CD4-positive, alpha-beta T cell treated with Interleukin-21 for 1 hour (primary cell): ENCODE measurements at places on chromosomes 7 and 10.

GRCh38 chr10:24894728-24895127 lies 57.7 kb downstream of the PRTFDC1 start:
- DNase-seq = peak; percentile 24

GRCh38 chr7:128937647-128938543 lies at the start of gene IRF5:
Gene IRF5 (plus strand): TSS chr7:128937927. CDS start chr7:128942082, 4,155 bp downstream.
- DNase-seq = no peak

DNA sequence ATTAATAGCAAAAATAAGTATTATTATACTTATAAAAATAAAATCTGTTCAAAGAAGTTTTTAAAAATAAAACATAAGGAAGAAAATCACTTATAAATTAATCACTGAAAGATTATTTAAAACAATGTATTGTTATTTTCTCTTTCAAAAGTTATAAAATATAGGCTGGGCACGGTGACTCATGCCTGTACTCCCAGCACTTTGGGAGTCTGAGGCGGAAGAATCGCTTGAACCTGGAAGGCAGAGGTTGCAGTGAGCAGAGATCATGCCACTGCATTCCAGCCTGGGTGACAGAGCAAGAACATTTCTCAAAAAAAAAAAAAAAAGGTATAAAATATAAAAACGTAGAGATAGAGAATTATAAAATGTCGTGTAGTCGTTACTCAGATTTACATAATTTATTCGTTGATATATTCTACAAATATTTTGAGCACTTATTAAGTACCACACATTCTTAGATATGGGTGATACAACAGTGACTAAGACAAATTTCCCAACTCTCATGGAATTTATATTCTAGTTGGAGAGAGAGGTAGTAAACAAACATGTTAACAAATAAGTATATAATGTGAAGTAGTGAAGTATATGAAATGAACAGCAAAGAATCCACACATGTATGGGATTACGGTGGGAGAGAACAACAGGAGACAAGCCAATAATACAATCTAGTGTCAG lies 1030.0 kb downstream of the SORCS1 start:
- no peak for DNase-seq

DNA sequence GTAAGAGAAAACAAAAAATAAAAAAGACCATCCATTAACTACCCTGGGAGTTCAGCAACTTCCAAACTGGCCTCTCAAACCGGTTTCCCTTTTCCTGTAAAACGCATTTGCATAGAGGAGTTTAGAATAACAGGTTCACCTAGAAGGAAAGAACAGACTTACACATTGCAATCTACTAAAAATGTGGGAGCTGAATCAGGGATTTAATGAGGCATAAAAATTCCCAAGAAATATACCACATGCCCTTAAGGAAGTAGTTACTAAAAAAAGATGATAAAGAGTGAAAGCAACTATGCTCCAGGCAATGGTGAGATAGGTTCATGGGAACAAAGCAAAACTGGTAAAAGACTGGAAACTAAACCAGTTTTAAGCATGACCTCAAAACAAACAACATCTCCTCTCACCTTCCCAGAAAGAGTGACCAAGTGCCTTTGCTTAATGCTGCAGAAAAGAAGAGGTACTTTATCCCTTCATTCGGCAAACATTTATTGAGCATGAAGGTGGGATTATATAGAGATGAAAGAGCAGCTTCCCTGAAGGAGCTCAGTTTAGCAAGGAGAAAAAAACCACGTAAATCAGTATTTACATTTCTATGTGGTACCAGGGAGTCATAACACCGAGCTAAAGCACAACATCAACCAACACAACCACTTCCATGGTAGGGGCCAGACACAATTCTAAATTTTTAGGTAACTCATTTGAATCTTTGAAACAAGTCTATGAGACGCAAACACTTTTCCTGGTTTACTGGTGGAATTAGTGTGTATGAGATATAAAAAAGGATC lies 152.8 kb downstream of the SGMS1 start:
- no peak for DNase-seq

DNA sequence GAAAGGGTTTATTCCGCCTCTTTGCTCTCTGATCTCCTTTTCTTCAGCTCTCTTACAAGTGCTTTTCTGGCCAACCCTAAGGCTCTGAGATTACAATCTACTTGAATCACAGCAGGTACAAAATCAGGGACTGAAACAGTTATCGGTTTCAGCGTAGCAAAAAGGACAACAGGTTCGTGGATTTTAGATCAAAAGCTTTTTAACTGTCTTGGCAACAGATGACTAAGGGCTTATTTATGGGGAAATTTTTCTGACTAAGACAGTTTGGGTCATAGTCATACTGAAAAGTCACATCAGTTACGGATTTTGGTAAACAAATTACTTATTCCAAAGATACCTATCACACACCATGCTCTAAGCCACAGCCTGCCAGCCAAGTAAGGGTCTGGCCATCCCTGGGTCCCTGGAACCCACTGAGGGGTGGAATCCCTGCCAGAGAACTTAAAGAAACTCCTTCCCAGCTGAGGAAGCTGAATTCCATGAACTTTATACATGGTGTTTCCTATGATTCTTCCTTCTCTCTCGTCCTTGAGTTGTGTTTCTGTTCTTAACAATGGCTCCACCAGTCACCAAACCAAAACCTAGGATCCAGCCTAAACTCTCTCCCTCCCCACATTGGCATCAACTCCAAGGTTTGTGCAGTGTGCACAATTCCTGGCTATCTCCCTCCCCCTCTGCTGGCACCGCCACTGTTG lies 169.3 kb downstream of the FAM107B start:
- DNase-seq = peak; percentile 74

DNA sequence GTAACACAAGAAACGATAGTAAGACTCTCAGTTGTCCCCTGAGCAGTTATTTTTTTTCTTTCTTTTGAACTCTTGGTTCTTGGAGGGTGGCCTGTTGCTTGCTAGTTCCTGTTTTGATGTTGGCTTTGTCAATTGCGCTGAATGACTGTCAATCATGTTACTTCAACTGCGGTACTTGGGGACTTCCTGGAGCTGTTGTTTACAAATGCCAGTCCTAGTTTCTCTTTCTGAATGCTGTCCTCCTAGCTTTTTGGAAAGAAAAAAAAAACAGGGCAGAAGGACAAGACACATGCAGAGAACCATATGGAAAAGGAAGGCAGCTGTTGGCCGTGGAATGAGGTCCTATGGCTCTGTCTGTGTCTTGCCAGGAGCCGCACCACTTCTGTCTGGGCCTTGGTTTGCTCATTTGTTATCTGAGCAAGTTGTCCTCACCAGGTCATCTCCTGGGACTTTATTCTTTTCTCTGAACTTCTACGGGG lies 7.0 kb upstream of the PDCD4 start:
- DNase-seq = peak; percentile 89

GRCh38 chr7:45131891-45132290 lies 20.4 kb upstream of the TBRG4 start:
- DNase-seq = no peak

DNA sequence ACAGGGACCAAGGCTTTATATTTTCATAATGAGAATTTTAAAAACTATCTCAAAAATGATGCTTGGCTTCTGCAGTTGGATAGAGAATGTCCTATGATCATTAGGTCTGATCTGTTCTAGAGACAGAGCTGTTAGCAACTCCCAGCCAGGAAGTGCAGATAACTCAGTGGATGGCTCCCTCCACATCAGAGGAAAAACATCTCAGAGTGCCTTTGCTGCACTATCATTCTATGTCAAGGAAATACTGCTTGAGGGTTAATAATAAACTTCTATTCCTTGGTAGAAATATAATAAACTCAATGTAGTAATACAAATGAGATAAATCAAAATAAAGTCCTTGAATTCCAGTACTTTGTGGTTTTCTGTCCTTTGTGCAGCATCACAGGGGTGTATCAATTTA lies 78.0 kb upstream of the BET1 start:
- DNase-seq = no peak

GRCh38 chr7:87850836-87851593 lies 25.1 kb downstream of the SLC25A40 start:
- no peak for DNase-seq

DNA sequence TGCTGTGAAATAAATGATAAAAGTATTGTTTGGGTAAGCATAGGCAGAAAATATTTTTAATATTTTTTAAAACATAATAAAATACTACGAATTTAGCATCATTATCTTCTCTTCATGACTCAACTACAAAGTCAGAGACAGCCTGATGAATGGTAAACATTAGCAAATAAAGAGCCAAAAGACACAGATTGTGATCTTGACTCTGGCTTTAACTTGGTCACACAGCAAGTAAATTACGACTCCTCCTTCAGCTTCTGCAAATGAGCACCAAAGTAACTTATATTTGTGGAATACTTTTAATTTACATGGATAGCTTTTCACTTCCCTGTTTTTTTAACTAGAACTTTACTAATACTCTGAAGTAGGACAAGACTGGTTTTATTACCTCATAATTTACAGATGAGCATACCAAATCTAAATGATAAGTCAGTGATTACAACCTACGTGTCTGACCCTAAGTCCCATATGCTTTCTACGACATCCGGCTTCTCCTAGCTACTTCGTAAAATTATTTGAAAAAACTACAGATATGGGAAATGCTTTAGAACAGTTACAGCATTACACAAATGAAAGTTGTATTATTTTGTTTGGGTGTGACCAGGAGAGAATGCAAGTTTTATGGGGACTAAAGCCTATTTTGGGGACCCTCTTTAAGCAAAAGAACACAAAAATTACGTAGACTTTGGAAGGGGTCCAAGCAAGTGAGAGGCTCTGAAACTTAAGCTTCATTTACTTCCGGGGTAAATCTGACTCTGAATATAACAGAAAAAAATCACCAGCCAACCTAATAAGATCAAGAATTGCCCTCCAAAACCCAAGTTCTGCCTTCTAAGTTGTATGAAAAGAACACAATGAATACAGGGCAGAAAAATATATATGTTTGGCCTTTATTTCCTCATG lies 133.8 kb downstream of the CPEB3 start:
- no peak for DNase-seq

DNA sequence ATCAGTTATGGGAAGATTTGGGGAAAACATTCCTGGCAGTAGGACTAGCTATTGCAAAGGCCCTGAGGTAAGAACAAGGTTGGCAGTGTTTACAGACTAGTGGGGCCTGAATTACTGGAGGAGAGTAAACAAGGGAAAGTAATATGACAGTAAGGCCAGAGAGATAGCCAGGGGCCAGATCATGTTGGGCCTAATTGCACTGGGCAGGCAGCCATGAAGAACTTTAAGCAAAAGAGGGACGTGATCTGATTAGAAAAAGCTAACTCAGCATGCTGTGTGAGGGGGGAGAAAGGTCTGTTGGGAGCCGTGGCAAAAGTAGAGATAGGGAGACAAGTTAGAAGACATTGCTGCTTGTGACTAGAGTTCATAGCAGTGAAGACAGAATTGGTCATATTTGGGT lies 9.2 kb downstream of the NUP42 start:
- DNase-seq = no peak

- DNase-seq = no peak
Measured at GRCh38 chr7:14892961-14893360, 9.6 kb downstream of the DGKB start.

- no peak for DNase-seq
Measured at GRCh38 chr10:132849546-132850031, 63.6 kb upstream of the NKX6-2 start.

DNA sequence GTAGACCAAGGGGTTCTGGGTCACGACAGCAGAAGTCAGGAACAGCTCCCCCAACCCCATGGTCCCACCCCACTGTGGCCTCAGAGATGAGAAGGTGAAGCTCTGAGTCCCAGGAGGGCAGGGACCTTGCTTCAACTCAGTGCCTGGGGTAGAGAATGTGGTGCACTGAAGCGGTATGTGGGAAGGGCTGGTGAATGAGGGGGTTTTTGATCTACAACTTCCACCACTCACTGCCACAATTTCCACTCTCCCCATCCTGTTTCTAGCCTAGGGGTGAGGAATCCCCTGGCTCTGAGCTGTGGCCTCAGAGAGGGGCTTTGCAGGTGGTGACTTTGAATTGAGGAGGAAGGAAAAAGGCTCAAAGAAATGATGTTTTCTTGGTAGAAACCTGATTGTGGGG lies 44.9 kb upstream of the TOMM7 start:
- no peak for DNase-seq

- no peak for DNase-seq
Measured at GRCh38 chr10:77553966-77554365, 83.6 kb downstream of the KCNMA1 start.

- no peak for DNase-seq
Measured at GRCh38 chr10:64574371-64574770, 1053.2 kb downstream of the REEP3 start.

- DNase-seq = no peak
Measured at GRCh38 chr7:105786520-105787470, 89.6 kb downstream of the ATXN7L1 start.

- no peak for DNase-seq
Measured at GRCh38 chr7:43560742-43561330, 22.1 kb upstream of the STK17A start.

DNA sequence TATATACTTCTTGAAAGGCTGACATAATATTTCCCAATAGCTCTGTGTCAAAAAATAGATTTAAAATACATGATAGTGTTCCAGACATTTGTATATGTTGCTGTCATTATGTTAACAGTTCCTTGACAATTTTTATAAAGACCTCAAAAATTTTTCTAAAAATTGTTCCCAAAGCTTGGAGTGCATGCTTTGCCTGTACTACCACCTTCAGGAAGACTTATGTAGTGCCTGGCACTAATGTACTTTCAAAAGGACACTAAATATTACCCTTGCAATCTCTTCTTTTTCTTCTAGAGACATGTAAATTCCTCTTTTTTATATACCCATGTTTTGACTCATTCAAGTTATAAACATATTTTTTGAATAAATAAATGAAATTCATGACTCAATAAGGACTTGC lies 48.0 kb upstream of the SP8 start:
- no peak for DNase-seq

DNA sequence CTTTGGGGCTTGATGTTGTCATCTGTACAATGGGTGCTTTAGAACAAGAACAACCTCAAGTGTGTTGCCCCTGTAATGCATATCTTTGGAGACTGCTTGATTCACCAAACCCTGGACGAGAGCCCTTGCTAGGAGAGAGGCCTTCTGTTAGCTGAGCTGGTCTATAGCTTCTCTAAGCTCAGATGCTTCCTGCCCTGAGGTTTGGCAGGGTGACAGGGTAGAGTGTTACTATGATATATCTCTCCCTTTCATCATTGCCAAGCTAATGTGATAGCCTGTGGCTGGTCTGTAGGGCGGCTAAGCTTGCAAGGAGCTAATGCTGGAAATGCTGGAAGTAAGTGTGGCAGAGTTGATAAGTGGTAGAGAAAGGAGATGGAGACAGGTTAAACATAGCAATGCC lies 364.1 kb downstream of the RPS24 start:
- DNase-seq = no peak

DNA sequence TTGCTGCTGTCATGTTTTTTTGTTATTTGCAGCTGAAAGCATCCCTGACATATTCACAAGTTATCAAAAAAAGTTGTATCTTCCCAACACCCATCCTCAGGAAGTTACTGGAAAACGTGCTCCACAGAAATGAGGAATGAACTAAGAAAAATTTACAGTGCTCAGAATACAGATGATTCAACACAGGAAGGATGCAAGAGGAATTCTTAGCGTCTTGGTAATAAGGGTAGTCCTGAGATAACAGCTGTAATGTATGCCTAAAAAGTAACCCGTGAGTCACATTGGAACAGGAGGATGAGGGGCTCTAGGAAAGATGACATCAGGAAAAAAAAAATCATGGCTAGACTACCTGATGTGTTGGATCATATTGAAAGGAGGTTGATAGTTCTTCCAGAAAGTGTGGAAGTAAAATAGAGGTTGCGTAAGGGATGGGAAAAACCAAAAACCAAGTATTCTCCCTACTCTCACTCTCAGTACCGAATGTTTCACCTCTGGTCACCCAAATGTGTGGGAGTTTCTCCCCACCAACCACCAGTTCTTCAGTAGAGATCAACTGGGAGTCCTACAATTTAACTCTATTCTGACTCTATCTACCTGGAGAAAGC lies 3.9 kb downstream of the ADAM12 start:
- DNase-seq = no peak
